ENCODE measurements at places on chromosomes 13 and 19.

GRCh38 chr13:43770871-43771270 is 15.9 kb downstream of the ENOX1 start:
- DNase-seq, result no peak

- no peak for DNase-seq
Observed at GRCh38 chr19:11890634-11891033, 3.1 kb downstream of the ZNF69 start.

GRCh38 chr19:18493440-18494266 is 28.2 kb downstream of the ELL start:
- no peak for DNase-seq

DNA sequence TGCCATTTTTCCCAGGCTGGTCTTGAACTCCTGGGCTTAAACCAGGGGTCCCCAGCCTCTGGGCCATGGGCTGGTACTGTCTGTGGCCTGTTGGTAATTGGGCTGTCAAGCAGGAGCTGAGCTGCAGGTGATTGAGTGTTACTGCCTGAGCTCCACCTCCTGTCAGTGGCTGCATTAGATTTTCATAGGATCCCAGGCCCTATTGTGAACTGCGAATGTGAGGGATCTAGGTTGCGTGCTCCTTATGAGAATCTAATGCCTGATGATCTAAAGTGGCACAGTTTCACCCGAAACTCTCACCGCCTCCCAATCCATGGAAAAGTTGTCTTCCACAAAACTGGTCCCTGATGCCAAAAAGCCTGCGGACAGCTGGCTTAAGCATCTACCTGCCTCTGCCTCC is 16.6 kb upstream of the ZNF536 start:
- no peak for DNase-seq

DNA sequence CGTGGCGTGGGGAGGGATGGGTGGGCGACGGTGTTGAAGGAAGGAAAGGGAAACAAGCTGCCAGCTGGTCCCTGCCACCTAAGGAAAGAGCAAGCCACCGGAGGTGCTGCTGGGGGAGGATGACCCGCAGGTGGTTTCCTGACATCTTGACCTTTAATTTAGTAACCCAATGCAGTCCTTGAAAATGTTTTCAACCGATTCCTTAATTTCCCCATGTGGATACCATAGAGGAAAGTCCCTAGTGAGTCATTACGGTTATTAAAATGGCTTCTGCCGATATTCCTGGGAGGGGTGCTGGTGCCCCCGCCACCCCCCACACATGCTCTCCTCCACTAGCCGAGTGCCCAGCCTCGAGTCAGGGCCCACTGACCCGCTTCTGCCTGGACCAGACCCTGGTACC is 6.3 kb upstream of the ANKRD10 start:
- no peak for DNase-seq

GRCh38 chr19:18967358-18968146 is 26.5 kb upstream of the HOMER3 start:
- DNase-seq, result no peak
